ENCODE measurements at places on chromosomes 3 and 15. TPM values are rescaled to one million over a fixed set of nuclear protein-coding genes. Genes with fewer than 3 reads are reported as not detected.

Gene EDEM1
- total RNA-seq = 27.5 TPM

Gene NAALADL2
- total RNA-seq = 19.7 TPM

Gene CRYGS
- total RNA-seq = 2.0 TPM

Gene CRABP1
- not detected for total RNA-seq

Gene NR1I2
- not detected for total RNA-seq

Gene CHCHD4
- 9.4 TPM for total RNA-seq

Gene GOLGA6D
- total RNA-seq = not detected

Gene KCNMB3
- total RNA-seq = 0.50 TPM

Gene RMDN3
- total RNA-seq = 16.0 TPM

Gene EBLN2
- 2.3 TPM for total RNA-seq

Gene CCR9
- total RNA-seq = not detected

Gene MBD4
- 23.0 TPM for total RNA-seq

Gene HACL1
- total RNA-seq = 28.5 TPM

Gene ROPN1
- total RNA-seq = not detected

Gene GOLGA6L7
- not detected for total RNA-seq

Gene SMAD6
- 16.6 TPM for total RNA-seq

Gene P3H2
- total RNA-seq = 13.9 TPM

Gene SCAPER
- 8.9 TPM for total RNA-seq

Gene NEK10
- total RNA-seq = 38.5 TPM

Gene CSTA
- 2.6 TPM for total RNA-seq

Gene ZNF662
- 2.8 TPM for total RNA-seq

Gene GRIP2
- total RNA-seq = 0.15 TPM

Gene ANKRD63
- not detected for total RNA-seq

Gene UBAP1L
- total RNA-seq = 1.5 TPM

Gene MYRIP
- not detected for total RNA-seq

Gene GP5
- 0.17 TPM for total RNA-seq

Gene NPAP1
- total RNA-seq = not detected

Gene MFAP1
- 27.6 TPM for total RNA-seq

Gene AADAC
- 0.33 TPM for total RNA-seq

Gene TMC3
- total RNA-seq = not detected

Gene CHST13
- 0.17 TPM for total RNA-seq

Gene IL20RB
- total RNA-seq = 2.6 TPM

Gene MAGEL2
- 0.50 TPM for total RNA-seq

Gene TM4SF18
- total RNA-seq = 0.44 TPM

Gene CRYBG3
- 42.7 TPM for total RNA-seq

Gene MUC20
- total RNA-seq = 0.50 TPM

Gene PLCH1
- 0.17 TPM for total RNA-seq

Gene PCOLCE2
- total RNA-seq = 98.7 TPM

Gene RNF111
- total RNA-seq = 20.7 TPM

Gene FRG2C
- not detected for total RNA-seq

Gene GRK7
- under 0.01 TPM for total RNA-seq

Gene PLA2G4E
- total RNA-seq = under 0.01 TPM

Gene EPHA6
- total RNA-seq = not detected

Gene RPL14
- 292 TPM for total RNA-seq

Gene TIMP4
- 15.6 TPM for total RNA-seq

Gene CHDH
- 0.99 TPM for total RNA-seq

Gene CMTM7
- 4.4 TPM for total RNA-seq

Gene CMTM8
- total RNA-seq = 0.17 TPM

Gene GABRB3
- 1.8 TPM for total RNA-seq

Gene GPR27
- not detected for total RNA-seq

Gene UNC13C
- not detected for total RNA-seq

Gene ZNF106
- 189 TPM for total RNA-seq

Measured in smooth muscle cell of trachea (primary cell).